ENCODE measurements at places on chromosomes 3 and 15. TPM values are rescaled to one million over a fixed set of nuclear protein-coding genes. Genes with fewer than 3 reads are reported as not detected.

STXBP5L gene
- total RNA-seq = not detected

P2RY14 gene
- total RNA-seq = not detected

CD96 gene
- total RNA-seq = not detected

MITF gene
- total RNA-seq = 3.0 TPM

ROBO2 gene
- total RNA-seq = not detected

GPR176 gene
- total RNA-seq = 40.3 TPM

EFCAB12 gene
- total RNA-seq = not detected
